ENCODE measurements at places on chromosomes 13 and 19. TPM values are rescaled to one million over a fixed set of nuclear protein-coding genes. Genes with fewer than 3 reads are reported as not detected.

Gene GZMM
- 0.22 TPM for total RNA-seq

Gene PRR19
- total RNA-seq, result 0.27 TPM

Gene XPO4
- total RNA-seq, result 19.6 TPM

Gene ZNF888
- total RNA-seq, result 3.4 TPM

Gene FCGBP
- 2.8 TPM for total RNA-seq

GRCh38 chr19:58543826-58544590 lies at the start of gene TRIM28:
Gene TRIM28 (plus strand): TSS chr19:58544064. CDS start chr19:58544758, 694 bp downstream.
- peak within 1 kb of the TSS; percentile 97 for H3K27ac ChIP-seq
- peaks cover 25% of the 10 kb centered on the region for H3K4me1 ChIP-seq
- H3K36me3 ChIP-seq, result peaks cover 39% of the 10 kb centered on the region
- peak; percentile 99 for DNase-seq
- H3K27me3 ChIP-seq, result peaks cover 12% of the 10 kb centered on the region
- peak within 1 kb of the TSS; percentile 87 for H3K4me3 ChIP-seq

DNA sequence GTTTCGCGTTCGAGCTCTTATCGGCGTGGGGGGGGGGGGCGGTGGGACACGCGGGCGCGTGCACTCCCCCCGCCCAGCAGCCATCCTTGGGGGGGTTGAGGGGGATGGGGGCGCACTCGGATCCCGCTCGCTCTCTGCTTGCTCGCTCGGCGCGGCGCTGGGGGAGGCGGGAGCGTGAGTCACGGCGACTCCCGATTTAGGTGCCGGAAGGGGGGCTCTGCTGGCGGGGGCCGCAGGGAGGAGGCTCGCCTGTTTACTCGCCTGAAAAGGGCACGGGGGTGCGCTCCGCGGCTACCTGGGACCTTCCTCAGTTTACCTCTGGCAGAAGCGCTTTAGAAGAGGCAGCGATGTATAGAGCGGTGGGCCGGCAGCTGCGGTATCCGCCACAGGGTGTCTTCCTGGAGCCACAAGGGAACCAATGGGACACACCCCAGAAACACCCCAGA lies 1.1 kb upstream of the PDE4A start:
- peaks cover 49% of the 10 kb centered on the region for H3K4me1 ChIP-seq
- H3K36me3 ChIP-seq, result no peaks in the 10 kb centered on the region
- H3K27ac ChIP-seq, result no peak overlapping the region
- peaks cover 89% of the 10 kb centered on the region for H3K27me3 ChIP-seq
- DNase-seq, result no peak
- no peak overlapping the region for H3K4me3 ChIP-seq

GRCh38 chr19:50321831-50322230 lies 7.3 kb downstream of the KCNC3 start:
- peaks cover 8% of the 10 kb centered on the region for H3K4me1 ChIP-seq
- no peak for DNase-seq
- no peak overlapping the region for H3K4me3 ChIP-seq
- peaks cover 21% of the 10 kb centered on the region for H3K27me3 ChIP-seq
- H3K36me3 ChIP-seq, result no peaks in the 10 kb centered on the region

GRCh38 chr13:23918208-23918607 lies 20.9 kb upstream of the C1QTNF9B start:
- no peaks in the 10 kb centered on the region for H3K4me1 ChIP-seq

DNA sequence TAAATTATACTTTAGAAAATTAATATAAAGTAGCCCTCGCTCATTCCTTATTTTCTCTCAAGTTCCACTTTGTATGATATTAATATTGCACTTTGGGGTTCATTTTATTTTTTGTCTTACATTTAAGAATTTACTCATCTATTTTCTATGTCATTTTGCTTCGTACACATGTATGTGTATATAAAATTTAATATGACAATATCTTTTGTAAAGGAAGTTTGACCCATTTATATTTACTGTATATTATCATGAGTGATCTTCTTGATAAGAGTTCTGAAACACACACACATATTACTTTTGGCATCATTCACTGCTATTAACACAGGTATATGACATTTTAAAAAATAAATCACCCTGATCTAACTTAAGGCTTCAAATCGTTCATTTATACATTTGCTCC lies 83.1 kb downstream of the IRS2 start:
- no peak overlapping the region for H3K4me3 ChIP-seq
- no peaks in the 10 kb centered on the region for H3K4me1 ChIP-seq
- peaks cover 2% of the 10 kb centered on the region for H3K27me3 ChIP-seq
- H3K27ac ChIP-seq, result no peak overlapping the region
